Activated T-cell treated with anti-CD3 and anti-CD28 coated beads for 24 hours (primary cell): ENCODE measurements at places on chromosomes 5 and 9.
A peak's percentile ranks its signal among the peaks of the same experiment; 100 is the strongest.

GRCh38 chr9:134427153-134427782 is 101.0 kb downstream of the RXRA start:
- no peak for DNase-seq

GRCh38 chr5:30040488-30041118 is 1152.9 kb upstream of the CDH6 start:
- no peak for DNase-seq

DNA sequence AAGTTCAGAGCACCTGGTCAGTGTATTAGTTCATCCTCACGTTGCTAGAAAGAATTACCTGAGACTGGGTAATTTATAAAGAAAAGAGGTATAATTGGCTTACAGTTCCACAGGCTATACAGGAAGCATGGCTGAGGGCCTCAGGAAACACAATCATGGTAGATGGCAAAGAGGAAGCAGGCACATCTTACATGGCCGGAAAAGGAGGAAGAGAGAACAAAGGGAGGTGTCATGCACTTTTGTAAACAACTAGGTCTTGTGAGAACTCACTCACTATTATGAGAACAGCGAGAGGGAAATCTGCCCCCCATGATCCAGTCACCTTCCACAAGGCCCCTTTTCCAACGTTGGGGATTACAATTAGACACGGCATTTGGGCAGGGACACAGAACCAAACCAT is 28.8 kb upstream of the CAVIN4 start:
- no peak for DNase-seq

DNA sequence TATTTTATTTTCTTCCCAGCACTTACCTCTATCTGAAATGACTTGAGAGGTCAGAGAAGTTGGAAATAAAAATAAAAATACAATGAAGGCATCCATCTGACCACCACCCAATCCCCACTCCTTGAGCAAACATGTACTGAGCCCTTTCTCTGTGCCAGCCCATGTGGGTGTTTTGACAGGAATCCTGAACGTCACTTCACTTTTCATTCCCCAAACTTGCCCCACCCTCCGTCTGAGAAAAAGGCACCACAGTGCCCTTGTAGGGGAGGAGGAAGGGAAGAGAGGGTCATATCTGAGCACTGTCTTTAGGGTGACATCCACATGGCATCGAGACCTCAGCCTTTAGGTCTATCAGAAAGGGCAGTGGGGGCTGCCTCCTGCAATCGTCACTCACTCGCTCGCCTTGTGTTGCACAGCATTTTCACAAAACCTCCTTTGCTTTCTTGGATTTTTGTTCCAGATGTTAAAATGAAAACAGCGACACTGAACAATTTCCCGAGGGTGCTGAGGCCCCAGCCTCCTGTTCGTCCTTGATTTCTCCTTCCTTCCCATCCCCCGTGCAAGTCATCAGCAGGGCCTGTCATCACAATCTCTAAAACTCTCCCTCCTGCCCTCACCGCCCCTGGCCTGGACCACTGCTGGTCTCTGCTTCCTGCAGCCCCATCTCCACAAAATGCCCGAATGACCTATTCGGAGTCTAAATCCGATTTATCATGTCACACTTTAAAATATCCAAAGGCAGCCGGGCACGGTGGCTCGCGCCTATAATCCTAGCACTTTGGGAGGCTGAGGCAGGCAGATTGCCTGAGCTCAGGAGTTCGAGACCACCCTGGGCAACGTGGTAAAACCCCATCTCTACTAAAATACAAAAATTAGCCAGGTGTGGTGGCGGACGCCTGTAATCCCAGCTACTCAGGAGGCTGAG is 13.0 kb downstream of the HIGD2A start:
- no peak for DNase-seq

DNA sequence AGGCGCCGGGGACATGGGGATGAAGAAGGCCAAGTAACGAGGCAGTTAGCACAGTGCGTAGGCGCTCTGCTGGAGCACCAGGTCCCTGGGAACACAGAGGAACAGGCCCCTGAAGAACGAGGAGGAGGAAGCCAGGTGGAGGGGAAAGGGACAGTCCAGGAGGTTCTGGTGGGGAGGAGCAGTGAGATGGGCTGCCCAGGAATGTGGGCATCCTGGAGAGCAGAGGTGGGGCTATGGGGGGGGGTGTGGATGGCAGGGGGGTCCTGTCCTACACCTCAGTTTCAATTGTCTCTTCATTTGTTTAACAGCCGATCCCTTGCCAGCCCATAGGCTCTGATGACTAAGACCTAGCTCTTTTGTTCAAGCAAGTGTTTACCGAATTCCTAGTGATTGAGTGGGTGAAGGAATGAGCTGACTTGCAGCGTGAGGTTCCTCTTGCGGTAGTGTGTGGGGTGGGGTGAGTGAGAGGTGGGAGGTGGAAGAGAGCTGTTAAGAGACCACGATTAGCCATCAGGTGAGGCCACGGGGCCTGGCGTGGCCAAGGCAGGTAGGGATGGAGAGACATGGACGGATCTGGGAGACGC is 8.4 kb upstream of the PHYHD1 start:
- no peak for DNase-seq

DNA sequence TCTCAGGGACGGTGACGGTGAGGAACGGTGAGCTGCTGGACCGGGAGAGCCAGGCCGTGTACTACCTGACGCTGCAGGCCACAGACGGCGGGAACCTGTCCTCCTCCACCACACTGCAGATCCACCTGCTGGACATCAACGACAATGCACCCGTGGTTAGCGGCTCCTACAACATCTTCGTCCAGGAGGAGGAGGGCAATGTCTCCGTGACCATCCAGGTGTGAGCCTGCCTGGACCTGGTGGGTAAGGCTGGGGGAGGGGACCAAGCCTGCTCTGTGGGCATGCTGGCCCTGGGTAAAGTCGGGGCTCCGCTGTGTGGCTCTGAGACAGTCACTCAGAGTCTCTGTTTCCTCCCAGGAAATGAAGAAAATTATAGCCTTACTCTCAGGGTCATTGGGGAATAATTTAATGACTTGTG is 29.3 kb downstream of the CDHR2 start:
- peak; percentile 21 for DNase-seq

GRCh38 chr5:135702191-135702590 is 123.4 kb upstream of the CXCL14 start:
- DNase-seq: no peak

GRCh38 chr9:123942542-123942941 is 12.6 kb upstream of the DENND1A start:
- no peak for DNase-seq

DNA sequence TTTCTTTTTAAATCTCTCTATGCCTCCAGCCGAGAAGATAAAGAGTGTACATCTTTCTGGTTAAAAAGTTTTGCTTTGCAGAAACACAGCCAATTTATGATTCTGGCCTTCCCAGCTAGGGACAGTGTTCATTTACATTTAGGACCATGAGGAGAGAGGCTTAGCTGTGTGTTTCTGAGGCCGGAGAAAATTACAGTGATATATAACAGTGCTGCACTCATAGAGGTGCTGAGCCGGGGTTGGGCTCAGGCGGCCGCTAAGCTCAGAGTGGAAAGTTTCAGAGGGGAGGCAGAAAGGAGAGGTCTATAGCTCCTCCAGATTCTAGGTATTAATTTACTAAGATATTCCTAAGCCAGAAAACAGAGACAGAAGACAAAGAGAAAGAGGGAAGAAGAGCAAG is 37.0 kb upstream of the LCP2 start:
- no peak for DNase-seq

GRCh38 chr5:117089001-117089400 is 514.4 kb upstream of the SEMA6A start:
- no peak for DNase-seq

- no peak for DNase-seq
Observed at GRCh38 chr5:178267245-178267644, 34.6 kb upstream of the PHYKPL start.

DNA sequence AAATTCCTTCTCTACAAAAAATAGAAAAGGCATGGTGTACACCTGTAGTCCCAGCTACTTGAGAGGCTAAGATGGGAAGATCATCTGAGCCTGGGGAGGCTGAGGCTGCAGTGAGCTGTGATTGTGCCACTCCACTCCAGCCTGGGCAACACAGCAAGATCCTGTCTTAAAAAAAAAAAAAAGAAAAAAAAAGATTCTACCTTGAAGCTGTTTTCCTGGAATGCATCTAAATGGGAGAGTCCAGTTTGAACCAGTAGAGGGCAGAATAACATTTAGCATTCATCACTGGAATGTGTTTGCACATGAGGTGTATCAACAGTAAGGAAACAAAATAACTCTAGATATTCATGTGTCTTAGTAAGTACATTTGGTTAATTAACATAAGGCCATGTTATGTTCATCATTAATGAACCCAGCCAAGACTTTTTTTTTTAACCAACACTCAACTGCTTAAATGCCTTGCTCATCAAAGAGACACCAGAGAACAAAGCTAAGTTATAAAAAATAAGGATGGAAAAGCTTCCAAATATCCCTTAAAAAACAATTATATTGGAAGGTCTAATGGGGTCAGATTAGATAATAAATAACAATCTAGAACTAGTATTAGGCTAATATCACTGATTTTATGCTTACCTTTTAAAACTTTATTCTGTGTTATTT is 16.1 kb downstream of the IFNE start:
- DNase-seq: no peak

DNA sequence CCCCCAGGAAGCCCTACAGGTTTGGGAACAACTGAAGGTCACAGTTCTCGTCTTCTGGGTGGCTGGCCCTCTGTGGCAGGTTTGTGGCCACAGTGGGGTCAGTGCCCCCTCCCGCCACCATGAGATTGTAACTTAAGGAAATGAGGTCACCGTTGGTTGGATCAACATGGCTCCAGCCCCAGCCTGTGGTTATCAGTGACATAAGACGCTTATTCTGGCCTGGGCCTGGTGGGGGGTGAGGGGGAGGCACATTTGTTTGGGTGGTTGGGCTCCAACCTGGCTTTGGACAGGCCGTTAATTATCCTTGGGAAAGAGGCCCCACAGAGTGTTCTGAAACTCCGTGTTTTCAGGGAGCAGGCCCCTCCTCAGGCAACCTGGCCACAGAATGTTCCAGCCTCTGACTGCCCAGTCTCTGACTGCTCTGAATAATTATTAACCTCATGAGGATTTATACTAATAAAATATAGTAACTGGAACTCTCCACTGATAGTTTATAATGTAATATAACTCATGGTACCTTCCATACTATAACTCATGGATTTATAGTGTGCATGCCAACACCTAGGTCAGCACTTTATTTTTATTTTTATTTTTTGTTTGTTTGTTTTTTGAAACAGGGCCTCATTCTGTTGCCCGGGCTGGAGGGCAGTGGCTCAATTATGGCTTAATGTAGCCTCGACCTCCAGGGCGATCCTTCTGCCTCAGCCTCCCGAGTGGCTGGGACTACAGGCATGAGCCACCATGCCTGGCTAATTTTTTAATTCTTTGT is 58.0 kb upstream of the RPL26L1 start:
- DNase-seq: no peak

DNA sequence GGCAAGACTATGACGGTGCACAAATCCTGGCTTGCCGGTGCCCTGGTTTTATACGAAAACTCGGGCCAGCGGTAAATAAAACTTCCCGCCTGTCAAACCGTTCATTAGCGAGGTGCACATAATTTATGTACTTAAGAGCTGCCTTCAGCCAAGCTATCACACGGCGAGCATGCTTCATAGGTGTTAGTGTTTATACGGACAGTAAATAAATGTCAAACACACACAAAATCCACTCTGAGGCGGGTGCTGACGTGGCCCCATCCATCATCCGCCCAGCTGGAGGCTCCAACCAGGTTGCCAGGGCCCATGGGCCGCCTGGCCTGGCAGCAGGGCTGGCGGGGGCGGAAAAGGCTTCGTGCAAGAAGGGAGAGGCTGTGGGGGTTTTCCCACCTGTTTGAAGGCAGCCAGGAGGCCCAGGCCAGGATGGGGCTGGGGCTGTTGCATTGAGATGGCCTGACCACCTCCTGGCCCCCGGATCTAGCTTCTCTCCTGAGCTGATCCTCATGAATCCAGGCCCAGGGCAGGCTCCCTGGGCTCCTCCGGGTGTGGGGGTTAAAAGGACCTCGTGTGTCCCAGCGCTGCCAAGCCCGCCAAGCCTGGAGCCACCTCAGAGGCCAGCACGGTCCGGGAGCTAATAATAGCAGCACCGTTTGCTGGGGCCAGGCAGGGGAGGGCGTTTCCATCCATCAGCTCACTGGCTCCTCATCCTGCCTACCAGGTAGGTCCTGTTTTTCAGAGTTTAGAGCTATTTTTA is 43.2 kb downstream of the BARX1 start:
- no peak for DNase-seq

- DNase-seq: no peak
Observed at GRCh38 chr9:18208166-18209059, 265.5 kb upstream of the ADAMTSL1 start.

DNA sequence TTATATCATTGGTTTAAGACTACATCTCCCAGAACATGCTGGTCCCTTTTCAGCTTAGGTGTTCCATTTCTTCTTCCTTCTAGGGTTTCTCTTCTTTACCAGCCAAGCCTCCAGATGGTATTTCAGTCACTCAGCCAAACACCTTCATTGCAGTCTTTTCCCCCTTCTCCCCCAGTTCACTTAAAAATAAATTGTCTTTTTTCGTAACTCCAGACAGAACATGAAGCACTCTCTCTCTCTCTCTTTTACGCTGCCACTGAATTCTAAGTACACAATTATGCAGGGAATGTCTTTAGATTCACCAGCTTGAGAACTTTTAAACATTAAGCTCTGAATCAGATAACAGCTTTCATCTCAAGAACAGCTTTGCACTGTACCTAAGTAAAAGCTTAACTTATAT is 419.7 kb upstream of the BRINP1 start:
- no peak for DNase-seq

DNA sequence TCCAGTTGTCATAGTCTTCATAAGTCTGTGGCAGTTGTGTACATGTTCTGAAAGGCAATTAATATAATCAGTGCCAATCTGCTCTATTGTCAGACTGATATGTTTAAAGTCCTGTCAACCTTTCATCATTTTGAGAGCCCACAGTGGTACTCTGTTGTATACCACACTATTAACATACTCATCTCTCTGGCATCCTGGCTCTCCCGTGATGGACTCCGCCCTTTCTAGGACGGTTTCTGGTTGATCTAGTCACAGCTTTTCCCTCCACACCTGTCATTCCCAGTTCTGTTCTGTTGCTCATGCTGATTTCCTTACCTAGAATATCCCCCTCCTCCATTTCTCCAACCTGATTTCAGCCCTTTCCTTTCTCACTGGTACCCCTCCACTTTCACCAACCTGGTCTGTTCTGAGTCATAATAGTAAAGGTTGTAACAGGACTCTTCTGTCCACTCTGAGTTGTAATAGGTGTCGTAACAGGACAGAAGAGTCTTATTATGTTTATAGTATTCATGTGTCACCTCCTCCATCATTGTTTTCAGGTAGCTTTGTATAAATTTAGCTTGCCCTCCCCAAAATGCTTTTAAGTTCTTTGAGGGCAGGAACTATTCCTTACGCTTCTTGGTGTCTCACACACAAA is 4.1 kb downstream of the PTCD2 start:
- DNase-seq: no peak
